ENCODE measurements at places on chromosomes 13 and 19.

DNA sequence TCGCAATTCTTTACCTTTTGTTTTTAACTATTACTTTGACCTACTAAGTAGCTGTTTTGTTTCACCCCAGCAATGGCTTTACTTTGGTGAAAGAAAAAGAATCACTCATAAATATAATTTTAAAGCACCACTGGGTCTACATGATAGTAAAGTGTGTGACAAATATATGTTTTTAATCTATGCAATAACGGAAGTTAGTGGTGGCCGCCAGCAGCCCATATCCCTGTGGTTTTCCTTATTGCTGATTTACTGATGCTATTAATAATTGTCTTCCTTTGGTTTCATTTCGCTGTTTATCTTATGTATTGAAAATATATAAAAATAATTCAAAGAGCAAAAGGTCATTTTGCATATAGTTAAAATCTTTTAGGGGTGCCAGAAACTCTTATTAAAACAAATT lies 491.3 kb downstream of the DIAPH3 start:
- no peak for DNase-seq

GRCh38 chr13:91346850-91347201 lies 661 bp upstream of the MIR17HG start:
- peak; percentile 21 for DNase-seq

DNA sequence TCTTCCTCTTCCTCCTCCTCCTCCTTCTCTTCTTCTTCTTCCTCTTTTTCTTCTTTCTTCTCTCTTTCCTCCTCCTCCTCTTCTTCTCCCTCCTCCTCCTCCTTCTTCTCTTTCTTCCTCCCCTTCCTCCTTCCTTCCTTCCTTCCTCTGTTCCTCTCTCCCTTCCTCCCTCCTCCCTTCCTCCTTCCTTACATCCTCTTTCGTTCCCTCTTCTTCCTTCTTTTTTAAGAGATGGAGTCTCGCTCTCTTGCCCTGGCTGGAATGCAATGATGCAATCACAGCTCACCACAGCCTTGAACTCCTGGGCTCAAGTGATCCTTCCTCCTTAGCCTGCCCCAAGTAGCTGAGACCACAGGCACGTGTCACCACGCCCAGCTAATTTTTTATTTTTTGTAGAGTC lies 13.2 kb downstream of the EHD2 start:
- DNase-seq: no peak

DNA sequence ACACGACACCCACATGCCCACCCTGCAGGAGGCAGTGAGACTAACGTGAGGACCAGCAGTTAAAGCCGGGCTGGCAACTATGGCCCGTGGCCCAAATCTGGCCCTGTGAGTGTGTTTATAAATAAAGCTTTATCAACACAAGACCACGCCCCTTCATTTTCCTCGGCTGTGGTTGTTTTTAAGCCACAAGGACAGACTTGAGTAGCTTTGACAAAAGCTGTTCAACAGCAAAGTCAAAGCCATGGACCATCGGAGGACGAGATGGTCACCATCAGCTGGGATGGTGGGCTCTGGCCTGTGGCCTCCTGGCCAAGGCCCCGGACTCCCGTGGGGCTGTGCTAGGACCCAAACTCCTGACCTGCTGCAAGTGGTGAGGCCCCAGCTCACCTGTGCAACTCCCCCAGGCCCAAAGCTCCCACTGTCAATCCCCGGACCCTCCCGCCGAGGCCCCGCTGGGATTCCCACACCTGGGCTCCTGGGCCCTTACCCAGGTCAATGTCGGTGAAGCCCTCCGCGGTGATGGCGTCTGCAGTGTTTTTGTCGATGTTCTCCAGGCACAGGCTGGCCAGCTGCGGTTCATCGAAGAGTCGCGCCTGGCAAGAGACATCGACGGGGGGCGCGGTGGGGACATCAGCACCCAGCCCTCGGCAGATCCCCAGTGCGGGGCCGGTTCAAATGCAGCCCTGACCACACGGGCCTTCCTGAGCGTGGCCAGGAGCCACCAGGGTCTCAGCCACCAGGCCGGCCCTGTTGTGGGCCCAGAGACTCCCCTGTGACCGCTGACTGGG lies 25.1 kb downstream of the BTBD2 start:
- no peak for DNase-seq

GRCh38 chr19:5977222-5977784 lies 637 bp downstream of the RANBP3 start:
- no peak for DNase-seq

DNA sequence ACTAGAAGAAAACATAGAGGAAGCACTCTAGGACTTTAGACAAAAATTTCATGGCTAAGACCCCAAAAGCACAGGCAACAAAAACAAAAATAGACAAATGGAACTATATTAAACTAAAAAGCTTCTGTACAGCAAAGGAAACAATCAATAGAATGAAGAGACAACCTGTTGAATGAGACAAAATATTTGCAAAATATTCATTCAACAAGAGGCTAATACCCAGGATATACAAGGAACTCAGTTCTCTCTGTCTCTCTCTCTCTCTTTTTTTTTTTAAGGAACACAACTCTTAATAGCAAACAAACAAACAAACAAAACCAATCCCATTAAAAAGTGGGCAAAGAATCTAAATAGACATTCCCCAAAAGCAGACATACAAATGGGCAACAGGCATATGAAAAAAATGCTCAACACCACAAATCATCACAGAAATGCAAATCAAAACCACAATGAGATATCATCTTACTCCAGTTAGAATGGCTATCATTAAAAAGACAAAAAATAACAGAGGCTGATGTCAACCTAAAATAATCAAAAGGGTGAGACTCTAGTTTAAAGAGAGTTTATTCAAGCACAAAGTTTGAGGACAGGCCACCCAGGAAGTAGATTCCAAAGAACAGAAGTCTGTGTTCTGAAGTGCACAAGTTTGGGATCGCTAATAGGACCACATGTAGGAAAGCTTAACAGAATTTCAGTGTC lies 27.1 kb upstream of the SLC7A9 start:
- DNase-seq: no peak

DNA sequence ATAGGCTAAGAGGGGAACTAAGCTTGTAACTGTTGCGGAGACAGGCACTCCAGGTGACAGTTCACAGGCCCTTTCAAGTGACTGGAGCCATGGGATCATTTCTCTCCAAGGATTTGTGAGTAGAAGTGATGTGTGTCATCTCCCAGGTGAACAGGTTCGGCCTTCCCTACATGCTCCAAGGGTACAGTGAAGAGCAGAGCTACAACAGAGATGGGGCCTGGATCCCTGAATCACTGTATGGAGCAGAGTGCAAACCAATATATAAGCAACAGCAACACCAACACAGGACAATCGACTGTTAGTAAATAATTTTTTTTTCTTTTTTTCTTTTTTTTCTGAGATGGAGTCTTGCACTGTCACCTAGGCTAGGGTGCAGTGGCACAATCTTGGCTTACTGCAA lies 15.0 kb downstream of the ZSCAN18 start:
- no peak for DNase-seq

DNA sequence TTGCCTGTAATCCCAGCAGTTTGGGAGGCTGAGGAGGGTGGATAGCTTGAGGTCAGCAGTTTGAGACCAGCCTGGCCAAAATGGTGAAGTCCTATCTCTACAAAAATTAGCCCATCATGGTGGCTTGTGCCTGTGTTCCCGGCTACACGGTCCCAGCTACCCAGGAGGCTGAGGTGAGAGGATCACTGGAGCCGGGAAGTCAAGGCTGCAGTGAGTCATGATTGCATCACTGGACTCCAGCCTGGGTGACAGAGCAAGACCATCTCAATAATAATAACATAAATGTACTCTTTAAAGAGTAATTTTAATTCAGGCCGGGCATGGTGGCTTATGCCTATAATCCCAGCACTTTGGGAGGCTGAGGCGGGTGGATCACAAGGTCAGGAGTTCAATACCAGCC lies 38.7 kb downstream of the SKA3 start:
- no peak for DNase-seq

DNA sequence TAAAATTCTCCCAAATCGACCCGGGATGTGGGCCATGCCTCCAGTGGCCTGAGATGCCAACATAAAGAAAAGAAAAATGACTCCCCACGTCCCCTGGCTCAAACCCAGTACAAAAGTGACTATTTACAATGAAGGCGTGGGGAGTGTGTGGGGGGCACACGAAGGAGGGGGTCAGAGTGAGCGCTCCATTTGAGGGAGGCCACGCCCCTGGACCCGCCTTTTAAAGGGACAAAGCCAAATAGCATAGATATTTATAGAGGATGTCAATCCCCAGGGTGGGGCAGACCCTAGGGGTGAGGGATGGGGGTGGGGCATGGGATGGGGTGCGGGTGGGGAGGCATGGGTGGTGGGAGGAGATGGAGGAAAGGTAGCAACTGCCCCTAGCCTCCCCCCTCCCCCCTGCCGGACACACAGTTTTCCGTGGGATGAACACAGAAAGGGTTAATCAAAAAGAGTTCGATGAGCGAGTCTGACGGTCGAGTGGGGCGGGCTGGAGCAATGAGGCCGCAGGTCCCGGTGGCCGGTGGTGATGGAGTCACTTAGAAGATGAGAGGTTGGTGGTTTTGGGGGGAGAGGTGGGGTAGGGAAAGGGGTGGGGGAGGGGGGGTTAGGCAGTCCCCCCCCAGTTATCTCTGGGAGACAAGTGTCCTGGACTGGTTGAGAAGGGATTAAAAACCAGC lies 20.1 kb upstream of the NANOS2 start:
- DNase-seq: peak; percentile 49

GRCh38 chr19:42512743-42513304 lies 15.5 kb downstream of the CEACAM1 start:
- DNase-seq: no peak

DNA sequence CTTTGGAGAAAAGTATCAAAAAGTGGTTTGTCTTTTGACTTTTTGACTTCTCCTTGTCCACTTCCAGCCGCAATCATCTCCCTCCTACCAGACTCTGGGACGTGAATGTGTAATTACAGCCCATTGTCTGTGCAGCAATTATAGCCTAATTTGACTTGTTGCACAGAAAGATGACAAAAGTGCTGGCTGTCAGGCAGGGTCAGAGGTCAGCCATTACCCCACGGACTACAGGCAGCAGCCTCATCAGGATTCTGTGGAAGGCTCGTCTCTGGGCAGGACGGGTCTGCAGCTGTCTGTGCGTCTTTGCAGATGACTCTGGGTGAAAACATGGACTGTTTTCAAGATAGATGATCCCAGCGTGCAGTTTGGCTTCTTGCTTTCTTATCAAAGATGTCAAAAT lies 102.2 kb upstream of the EDNRB start:
- DNase-seq: no peak

DNA sequence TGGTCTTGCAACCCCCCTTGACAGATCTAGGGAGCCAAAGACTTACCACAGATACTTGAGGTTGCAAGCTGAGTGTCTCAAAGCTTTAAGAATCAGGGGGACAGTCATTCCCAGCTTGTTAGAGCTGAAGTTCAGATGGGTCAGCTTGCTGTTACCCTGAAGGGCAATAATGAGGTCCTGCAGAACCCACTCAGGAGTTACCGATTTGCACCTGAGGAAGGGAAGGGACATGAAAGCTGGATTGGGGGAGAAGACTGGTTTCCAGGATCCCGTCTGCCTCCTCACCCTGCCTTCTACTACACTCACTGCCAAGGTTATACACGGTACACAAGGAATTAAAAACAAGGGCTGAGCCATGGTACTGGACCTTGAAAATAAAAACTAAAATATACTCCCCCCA lies 24.4 kb downstream of the NLRP13 start:
- DNase-seq: no peak

GRCh38 chr13:107881362-107881761 lies 334.0 kb downstream of the LIG4 start:
- no peak for DNase-seq

DNA sequence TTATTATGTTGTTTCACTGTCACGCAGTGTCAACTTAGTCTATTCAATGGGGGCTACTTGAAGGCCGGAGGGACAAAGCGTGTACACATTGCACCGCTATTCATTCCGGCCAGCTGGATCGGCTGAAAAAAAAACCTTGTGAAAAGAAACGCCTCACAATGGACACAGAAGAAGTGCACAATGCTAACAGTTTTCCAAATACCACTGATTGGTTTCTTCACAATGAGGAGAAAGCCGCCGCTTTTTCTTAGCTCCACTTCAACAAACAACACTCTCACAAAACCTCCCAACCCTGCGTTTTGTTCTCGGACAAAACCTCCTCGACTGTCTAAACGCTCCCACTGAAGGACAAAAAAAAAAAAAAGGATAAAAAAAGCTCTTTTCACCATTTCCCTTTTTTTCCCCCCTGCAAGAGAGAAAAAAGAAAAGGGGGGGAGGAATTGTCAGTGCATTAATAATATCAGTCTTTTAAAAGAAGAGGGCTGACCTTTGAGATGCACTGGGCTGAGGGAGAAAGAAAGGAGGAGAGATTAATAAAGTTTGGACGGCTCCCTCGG lies 5.4 kb downstream of the SOX21 start:
- DNase-seq: peak; percentile 26

- no peak for DNase-seq
Measured at GRCh38 chr19:35483089-35483488, 7.2 kb downstream of the KRTDAP start.

DNA sequence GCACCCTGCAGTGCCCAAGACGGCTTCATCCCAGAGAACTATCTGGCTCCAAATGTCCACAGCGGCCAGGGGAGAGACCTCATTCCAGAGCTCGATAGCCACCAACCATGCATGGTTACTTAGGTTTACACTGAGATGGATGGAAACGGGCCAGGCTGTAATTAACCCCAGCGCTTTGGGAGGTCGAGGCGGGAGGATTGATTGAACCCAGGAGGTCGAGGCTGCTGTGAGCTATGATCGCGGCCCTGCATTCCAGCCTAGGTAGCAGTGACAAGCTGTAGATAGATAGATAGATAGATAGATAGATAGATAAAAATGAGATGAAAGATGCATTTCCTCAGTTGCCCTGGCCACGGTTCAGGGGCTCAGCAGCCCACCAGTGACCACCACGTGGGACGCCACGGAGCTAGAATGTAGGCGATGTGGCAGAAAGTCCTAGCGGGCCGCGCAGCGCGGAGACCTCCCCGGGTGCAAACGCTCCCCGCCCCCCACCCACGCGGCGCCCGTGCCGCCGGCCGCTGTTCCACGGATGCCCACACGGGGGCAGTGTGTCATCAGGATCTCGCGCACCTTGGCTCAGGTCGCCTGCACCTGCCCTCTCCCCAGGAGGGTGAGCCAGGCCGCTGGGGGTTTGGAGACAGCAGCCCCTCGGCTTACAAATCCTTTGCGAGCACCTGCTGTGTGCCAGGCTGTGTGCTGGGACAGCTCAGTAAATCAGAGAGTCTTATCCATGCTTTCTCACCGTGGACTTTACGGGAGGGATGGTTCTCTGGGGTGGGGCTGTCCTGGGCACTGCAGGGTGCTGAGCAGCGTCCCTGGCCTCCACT lies 13.5 kb upstream of the TLE5 start:
- peak; percentile 89 for DNase-seq

DNA sequence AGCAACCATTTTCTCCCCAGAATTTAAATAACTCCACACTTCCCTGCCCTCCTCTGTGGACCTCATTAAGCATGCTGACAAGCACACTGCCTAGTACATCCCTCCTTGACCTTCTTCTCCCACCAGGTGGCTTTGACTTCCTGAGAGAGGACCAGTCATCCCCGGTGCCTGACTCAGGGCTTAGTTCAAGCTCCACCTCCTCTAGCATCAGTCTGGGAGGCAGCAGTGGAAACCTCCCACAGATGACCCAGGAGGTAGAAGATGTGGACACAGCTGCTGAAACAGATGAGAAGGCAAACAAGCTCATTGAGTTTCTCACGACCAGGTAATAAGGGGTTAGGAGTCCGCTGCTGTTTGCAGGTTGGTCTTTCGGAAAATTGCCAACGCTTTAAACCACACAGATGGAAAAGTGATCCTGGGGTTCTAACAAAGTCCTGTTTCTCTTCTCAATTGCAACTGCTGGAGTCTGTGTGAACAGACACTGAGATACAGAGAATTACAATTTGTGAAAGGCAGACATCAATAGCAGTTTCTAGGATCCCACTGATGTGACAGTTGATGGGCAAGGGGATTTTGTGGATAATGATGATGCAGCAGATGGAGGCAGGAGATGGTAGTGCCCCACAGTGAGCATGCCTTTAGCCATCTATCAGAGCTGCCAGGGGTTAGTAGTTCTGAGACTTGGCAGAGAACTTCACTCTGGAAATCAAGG lies 86.7 kb downstream of the ZAR1L start:
- DNase-seq: no peak
